Amygdala (tissue), 56 donors: ENCODE measurements at places on chromosomes 1 and 21.

GRCh38 chr1:170685166-170685565 is 21.2 kb downstream of the PRRX1 start:
- DNase-seq, result no peak

DNA sequence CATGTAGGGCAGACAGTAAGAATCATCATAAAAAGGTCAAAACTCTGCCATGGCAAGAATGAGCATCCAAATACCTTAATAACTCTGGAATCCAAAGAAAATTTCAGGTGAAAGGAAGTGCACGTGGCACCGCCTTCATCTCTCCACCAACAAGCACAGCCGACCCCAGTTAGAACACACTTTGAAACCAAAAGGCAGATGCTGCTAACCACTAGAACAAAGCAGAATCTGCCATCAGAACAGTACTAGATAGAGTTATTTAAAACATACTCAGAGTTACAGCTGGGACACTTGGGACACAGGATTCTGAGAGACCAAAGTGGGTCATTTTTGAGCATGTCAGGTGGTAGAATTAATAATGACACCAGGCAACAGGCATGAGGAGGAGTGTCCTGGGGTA is 106.7 kb upstream of the SOD1 start:
- DNase-seq, result no peak

DNA sequence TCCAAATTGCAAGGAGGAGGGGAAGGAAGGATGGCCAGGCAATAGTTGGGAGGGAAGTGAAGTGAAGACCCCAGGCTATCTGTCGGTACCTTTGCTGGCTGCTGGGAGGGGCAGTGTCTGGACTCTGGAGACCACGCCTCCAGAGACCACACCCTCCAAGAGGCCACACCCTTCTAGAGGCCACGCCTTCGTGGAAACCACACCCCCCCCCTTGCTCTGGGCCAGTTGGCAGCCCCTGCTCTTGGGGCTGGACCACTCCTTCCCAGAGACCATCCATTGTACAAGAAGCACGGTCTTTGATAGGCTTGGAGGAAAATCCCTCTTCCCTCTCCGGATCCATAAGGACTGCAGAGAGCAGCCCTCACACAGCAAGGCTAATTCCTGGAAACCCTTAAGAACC is 73.1 kb downstream of the RYR2 start:
- no peak for DNase-seq

DNA sequence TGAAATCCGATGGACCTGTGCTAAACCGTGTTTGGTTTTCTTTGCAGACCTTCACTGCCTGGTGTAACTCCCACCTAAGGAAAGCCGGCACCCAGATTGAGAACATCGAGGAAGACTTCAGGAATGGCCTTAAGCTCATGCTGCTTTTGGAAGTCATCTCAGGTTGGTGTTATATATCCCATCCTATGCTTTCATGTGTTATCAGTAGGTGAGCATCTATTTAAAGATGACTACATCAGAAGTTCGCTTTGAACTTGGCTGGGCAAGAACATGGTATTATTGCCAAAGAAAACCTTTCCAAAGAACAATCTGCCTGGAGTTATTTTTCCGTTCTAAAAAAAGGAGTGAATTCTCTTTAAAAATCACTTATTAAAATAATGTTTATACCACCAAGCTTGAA is 31.5 kb downstream of the ACTN2 start:
- DNase-seq, result no peak

- DNase-seq, result no peak
Measured at GRCh38 chr1:45499415-45499769, 481 bp downstream of the CCDC163 start.

DNA sequence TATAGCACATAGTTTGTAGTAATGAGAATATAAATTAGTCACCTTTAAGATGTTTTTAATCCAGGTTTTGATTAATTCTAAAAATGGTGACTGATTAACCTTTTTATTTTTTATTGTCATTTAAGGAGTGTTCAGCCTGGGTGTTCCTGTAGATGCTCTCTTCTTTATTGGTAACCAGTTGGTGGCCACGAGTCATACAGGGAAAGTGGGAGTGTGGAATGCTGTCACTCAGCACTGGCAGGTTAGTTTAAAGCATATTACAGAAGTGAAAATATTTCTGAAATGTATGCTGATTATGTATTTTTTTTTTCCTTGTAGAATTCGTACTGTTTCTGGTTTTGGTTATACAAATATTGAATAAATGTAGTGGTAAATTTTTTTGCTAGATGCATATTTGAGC is 28.1 kb downstream of the KCTD3 start:
- DNase-seq, result no peak

DNA sequence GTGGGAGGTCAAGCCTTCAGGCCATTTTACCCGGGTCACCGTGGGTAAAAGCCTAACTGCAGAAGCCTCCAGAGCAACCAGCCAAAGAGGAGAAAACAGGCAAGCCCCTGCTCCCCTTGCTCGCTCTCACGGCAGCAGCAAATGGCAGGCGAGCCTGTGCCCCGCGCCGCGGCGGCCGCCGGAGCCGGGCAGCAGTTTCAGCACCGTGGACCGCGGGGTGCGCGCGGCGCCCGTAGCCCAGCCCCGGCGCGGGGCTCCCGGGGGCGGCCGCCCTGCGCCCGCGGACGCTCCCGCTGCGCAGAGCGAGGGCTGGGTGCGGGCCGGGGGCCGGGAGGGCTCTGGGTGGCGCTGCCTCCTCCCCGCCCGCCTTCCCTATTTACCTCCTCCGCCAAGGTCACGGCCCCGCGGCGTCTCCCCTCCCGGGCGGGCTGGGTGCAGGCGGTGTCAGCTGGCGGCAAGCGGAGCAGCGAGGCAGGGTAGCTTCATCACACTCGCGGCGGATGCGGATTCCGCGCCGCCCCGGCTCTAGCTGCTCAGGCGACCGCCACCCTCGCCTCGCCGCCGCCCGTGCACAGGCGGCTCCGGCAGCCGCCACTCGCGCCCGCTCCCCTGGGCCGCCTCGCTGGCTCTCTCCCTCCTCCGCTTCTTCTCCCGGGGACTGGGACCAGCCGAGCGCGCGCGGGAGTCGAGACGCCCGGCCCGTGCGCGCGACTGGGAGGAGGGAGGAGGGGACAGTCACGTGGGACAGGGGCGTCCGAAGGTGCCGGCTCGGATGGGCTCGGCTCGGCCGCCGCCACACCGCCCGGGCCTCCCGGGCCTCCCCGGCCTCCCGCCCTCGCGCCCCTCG is at the start of gene RGS7:
RGS7 (minus strand) TSS at position 687 of the 847 bp plus-strand sequence.
- peak; percentile 71 for DNase-seq
